ENCODE measurements at places on chromosomes 7 and 10. TPM values are rescaled to one million over a fixed set of nuclear protein-coding genes. Genes with fewer than 3 reads are reported as not detected.

GRCh38 chr7:115217373-115217772 is 295.5 kb downstream of the MDFIC start:
- DNase-seq: no peak

The TMEM196 gene
- total RNA-seq: 1.0 TPM

- DNase-seq: no peak
Measured at GRCh38 chr7:36025190-36025589, 127.9 kb upstream of the EEPD1 start.

- DNase-seq: no peak
Measured at GRCh38 chr10:101939008-101939648, 95.5 kb upstream of the KCNIP2 start.

The CPA1 gene
- 0.63 TPM for total RNA-seq

DNA sequence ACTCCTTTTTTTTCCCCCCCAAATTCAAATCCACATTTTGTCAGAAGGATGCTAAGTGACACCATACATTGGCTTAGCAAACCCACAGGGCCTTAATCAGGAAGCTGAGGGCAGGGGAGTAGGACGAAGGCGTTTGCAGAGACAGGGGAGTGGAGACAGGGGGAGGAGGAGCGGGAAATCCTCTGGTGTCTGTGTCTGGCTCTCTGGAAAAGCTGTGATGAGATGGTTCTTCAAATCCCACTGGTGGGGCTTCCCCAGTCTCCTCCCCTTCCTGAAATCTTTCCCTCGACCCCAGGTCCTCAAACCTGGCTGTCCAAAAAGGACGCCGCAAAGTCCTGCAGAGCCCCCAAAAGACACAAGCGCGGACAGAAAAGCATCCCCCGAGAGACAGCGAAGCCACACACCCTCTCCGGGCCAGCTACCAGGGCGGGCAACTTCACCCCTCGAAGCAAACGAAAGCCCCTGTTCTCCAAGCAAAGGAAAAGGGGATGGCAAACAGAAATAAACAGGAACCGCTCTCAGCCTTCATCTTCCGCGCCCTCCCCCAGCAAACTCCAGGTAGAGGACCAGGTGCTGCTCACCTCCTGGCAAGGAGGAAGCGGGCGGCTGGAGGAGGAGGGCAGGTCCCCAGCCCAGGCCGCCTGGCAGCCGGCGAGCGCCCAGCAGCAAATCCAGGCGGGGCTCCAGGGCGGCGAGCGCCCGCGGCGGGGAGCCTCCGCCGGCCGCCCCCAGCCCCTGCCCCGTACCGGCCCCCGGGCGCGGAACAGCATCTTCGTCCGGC is 520 bp downstream of the ELAPOR2 start:
- no peak for DNase-seq

GRCh38 chr10:3023892-3024291 is 43.5 kb upstream of the PFKP start:
- DNase-seq: no peak

Data from urinary bladder (tissue), 4 donors.